ENCODE measurements at places on chromosomes 4 and X. TPM values are rescaled to one million over a fixed set of nuclear protein-coding genes. Genes with fewer than 3 reads are reported as not detected.

Gene SPANXA1
- total RNA-seq, result not detected

Gene NAP1L3
- 2.6 TPM for total RNA-seq

Gene TEX11
- not detected for total RNA-seq

Gene DUSP9
- 0.26 TPM for total RNA-seq

Gene FOXR2
- total RNA-seq, result not detected

Gene PALLD
- 9.4 TPM for total RNA-seq

Gene SCLT1
- total RNA-seq, result 20.8 TPM

Gene CT45A10
- not detected for total RNA-seq

Gene CXXC4
- total RNA-seq, result not detected

Gene BLOC1S4
- 17.0 TPM for total RNA-seq

Gene CCDC110
- 0.26 TPM for total RNA-seq

Gene MND1
- total RNA-seq, result 32.0 TPM

Gene ADGRG2
- not detected for total RNA-seq

Gene USP46
- total RNA-seq, result 6.2 TPM

Gene KLHL13
- total RNA-seq, result 0.07 TPM

Gene FAM9C
- total RNA-seq, result 0.05 TPM

Gene EPHA5
- total RNA-seq, result not detected

Gene FGF13
- not detected for total RNA-seq

GRCh38 chr4:8347660-8348059 is 78.1 kb downstream of the HTRA3 start:
- DNase-seq, result no peak

GRCh38 chr4:110198435-110199416 is at the start of gene ELOVL6:
Gene ELOVL6, minus strand, starts transcription at chr4:110198615. Its CDS starts 280 bp downstream, at chr4:110198335.
- peak; percentile 61 for DNase-seq

- no peak for DNase-seq
Observed at GRCh38 chr4:137432446-137433311, 99.6 kb downstream of the PCDH18 start.

GRCh38 chr4:30295652-30296051 is 424.5 kb upstream of the PCDH7 start:
- DNase-seq, result no peak

GRCh38 chr4:168421671-168422070 is 58.6 kb downstream of the DDX60L start:
- DNase-seq, result peak; percentile 23

- DNase-seq, result no peak
Observed at GRCh38 chrX:66410806-66411205, 228.1 kb downstream of the EDA2R start.

GRCh38 chr4:1081689-1082040 is 31.7 kb downstream of the RNF212 start:
- DNase-seq, result peak; percentile 56

DNA sequence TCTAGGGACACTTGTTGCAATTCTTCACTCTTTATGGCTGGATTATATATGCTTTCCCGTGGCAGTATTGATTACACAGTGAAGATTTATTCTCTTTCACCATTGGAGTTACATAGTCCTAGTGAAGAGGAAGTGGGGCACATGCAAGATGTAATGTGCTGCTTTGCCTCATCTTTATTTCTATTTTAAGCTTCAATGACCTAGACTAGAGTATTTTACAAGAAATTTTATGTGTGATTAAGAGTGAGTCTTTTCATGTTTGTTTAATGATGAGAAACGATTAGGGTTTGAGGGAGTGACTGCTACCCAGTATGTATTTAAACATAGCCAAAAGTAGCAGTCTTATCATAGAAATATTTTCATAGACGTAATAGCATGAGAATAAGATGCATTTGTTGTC is 30.8 kb downstream of the DIAPH2 start:
- no peak for DNase-seq

DNA sequence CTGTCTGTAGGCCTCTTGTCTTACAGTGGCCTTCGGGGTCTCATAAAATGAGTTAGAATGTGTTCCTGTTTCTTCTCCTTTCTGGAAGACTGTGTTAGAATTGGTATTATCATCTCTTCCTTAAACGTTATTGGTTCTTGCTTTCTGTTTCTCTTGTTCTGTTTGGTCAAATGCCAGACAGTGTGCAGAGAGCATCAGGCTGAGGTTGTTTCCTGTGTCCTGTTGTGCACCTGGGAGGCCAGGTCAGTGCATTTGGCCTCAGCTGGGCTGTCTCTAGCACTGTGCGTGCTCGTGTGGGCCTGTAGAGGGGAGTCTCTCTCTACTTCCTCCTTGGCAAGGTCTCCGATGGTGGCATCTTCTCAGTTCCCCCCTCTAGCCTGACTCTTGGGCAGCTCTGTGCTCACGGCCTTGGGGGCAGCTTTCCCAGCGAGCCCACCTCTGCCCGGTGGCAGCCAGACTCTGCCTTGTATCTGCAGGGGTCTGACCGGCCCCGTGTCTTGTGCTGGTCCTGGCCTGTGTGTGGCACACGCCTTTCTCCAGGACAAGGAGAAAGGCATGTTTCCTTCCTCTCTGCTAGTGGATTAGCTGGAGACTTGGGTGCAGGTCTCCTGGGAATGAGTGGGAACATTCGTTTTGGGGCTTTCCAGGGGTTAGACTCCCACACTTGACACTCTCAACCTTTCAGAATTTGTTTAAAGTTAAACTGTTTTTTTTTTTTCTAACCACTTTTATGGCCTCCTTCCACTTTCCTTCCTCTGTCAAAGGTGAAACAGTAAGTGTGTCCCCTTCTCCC is 62.3 kb downstream of the FAM193A start:
- DNase-seq, result no peak

GRCh38 chr4:182717788-182718583 is 199.2 kb downstream of the DCTD start:
- no peak for DNase-seq

DNA sequence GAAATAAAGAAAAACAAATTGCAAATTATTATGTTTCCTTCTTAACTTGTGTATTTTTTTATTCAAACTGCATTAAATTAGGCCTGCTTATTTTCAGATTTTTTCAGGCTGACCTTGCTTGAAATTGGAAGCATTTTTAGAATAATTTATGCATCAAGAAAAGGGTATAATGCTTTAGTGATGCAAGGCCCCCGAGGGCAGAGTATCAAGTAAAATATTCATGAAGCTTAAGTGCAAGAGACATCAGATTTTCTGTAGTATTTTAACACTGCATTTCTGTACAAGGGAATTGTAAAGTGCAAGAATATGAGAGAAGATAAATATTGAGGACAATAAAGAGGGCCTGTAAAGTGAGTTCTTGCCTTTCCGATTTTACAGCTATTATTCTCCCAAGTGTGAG is 485.8 kb upstream of the ATOH1 start:
- no peak for DNase-seq

DNA sequence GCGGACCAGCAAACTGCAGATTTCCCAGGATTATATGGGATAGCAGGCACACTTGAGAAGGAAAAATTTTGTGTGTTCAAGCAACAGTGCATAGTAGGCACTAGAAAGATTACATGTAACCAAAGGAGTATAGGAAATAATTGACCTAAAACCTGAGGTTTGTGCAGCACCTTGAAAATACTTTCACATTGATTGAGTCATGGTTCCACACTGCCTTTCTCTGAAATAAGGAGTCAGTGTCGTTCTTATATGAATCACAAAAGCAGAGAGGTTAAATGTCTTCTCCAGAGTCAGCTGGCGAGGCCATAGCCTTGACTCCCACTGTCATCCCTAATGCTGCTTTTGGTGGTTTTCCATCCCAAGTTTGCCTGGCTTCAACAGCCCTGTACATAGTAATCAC is 138.9 kb downstream of the SOWAHB start:
- no peak for DNase-seq

DNA sequence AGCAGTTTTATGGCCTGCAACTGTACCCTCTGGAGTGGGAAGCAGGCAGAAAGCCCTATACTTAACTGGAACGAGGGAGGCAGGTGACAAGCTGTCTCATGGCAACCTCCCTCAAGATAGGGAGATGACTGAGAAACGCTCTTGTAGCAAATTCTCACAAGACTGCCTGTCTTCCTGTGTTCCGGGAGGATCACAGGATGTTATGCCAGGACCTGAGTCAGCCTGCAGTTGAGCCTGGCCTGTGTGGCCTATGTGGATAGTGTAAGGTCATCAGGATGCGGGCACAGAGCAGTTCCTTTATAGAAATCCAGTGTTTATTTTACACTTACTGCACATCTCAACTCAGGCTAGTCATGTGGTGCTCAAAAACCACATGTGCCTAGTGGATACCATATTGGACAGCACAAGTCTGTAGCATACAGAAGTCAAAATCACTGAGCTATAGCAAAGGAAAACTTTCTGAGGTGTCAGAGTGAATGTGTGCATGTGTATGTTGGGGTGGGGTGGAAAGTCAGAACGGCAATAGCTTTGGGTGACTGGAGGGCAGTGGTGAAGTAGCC is 25.2 kb downstream of the TAF7L start:
- DNase-seq, result no peak

DNA sequence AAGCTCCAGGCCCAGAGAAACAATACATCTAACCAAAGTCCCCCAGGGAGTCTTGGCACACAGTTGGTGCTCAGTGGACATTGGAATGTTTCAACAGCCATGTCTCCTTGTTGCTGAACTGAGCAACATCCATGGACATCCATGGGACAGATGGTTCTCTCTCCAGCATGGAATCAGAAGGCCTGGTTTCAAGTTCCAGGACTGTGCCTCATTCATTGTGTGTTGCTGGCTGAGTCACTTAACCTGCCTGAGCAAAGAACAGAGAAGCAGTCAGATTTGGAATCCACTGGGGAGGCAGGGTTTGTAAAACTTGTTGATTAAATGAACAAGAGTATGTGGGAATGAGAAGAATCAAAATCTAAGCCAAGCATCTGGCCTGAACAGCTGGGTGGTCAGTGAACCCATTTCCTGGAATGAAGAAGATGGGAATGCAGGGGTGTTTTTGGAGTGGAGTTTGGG is 147.9 kb downstream of the CHIC2 start:
- DNase-seq, result no peak

GRCh38 chr4:78592088-78592783 is 40.7 kb downstream of the ANXA3 start:
- peak; percentile 12 for DNase-seq

GRCh38 chr4:119626420-119626819 is 2.2 kb downstream of the PDE5A start:
- DNase-seq, result no peak

DNA sequence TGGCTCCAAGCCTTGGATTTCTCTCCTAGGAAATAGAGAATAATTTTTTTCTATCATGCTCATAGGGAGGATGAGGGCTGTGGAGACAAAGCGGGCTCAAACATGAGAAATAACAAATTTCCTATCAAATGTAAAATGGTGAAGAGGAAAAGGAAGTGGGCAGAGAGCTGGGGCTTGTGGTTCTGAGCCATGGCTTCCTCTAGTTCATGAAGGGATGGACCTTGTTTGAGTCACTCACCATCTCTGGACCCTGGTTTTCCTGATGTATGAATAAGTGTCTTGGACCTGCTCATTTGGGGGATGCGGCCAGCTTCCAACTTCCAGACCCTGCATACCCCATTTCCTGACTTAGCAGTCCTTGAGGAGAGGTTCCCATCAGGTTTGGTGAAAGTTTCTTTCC is 63.0 kb downstream of the MSX1 start:
- no peak for DNase-seq

GRCh38 chrX:29435396-29435795 is 780.0 kb upstream of the MAGEB2 start:
- no peak for DNase-seq

DNA sequence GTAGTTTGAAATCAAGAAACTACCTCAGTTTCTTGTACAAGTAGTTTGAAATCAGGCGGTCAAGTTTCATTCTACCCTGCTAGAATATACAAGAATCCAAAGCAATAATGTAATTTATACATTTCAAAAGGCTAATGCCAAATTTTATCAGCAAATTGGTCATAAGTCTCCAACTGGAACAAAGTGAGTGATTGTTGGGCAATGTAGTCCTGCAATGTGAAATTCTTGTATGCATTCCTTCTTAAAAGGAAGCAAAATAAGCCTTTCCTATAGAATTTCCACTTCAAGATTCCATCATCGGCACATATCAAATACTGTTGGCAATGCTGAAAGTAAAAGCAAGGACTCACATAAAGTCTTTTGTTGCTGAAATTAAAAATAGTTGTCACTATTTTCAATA is 334.9 kb downstream of the IL1RAPL1 start:
- no peak for DNase-seq

- DNase-seq, result no peak
Observed at GRCh38 chrX:39946822-39947221, 150.9 kb downstream of the BCOR start.

DNA sequence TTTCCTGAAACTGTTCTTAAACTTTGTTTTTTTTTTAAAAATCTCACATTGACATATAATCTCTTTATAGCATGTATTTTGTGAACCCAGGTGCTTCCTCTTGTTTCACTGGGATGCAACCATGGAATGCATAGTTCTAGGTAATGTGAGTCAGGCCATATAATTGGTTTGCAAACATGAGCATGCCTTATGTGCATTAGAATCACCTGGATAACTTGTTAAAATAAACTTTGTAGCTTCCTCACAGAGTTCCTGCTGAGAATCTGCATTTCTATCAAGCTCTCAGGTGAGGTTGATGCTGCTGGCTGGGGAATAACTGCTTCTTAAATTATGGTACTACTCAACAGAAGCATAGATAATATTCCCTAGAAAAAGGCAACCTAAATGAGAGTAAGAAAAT is 940.3 kb upstream of the LCORL start:
- DNase-seq, result no peak

DNA sequence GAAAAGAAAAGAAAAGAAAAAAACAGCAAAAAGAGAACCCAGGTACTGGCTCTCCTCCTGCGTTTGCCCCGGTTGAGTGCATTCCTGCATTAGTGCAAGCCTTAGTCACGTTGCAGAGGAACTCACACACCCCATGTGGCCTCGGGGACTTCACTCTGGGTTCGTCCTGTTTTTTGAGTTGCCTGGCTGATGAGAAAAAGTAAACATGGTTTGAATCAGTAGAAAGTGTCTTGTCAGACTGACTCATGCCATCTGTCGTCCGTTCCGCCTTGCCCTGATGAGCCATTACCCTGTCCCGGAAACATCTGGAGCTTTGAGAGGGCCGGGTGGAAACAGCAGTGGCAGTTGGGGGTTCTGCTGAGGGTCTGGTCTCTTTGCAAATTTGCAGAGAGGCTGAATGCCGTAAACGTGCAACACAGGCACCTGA is 16.3 kb downstream of the CD99 start:
- DNase-seq, result peak; percentile 88

DNA sequence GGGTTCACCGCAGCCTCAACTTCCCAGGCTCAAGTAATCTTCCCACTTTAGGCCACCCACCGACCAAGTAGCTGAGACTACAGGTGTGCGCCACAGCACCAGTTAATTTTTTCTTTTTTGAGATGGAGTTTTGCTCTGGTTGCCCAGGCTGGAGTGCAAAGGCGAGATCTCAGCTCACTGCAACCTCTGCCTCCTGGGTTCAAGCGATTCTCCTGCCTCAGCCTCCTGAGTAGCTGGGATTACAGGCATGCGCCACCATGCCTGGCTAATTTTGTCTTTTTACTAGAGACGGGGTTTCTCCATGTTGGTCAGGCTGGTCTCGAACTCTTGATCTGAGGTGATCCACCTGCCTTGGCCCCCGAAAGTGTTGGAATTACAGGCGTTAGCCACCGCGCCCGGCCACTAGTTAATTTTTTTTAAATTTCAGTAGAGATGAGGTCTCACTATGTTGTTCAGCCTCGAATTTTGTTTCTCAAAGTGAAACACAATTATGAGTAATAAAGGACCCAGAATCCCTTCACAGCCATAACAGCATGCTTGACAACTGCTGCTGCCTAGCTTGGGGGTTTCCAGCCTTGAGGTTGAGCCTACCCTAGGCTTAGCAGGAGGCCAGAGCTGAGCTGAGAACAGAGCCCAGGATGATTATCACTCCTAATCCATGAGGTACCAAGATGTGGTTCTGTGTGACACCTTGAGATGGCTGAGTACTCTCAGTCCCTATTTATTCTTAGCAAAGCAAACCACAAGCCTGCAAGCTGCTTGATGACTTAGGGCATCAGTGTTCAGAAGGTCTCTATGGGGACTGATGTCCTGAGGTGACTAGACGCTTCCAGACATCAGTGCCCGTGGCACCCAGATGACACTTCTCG is 41.6 kb upstream of the NKRF start:
- DNase-seq, result peak; percentile 84
